Stimulated activated CD4-positive, alpha-beta T cell treated with anti-CD3 and anti-CD28 coated beads, Interleukin-12 subunit alpha, Interleukin-12 subunit beta, amount 100 ng/mL, for 48 hours (primary cell): ENCODE measurements at places on chromosomes 1 and 21.
A peak's percentile ranks its signal among the peaks of the same experiment; 100 is the strongest.

DNA sequence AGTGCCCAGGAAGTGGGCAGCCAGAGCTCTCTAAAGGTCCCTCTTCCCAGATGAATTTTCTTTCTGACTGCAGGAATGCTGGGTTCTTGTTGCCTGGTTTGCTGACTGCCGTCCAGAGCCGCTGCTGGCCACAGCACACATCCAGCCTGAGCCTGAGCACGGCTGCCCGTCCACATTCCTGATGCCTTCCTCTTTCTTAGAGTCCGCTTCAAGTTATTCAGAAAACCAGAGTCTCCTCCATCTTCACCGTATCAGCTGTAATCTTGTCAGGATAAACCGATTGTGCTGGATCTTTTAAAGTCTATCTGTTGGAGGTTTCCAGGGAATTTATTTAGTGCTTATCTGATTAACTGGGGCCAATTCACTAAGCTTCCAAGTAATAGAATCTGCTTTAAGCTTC, 84.8 kb upstream of the BCAR3 start:
- DNase-seq, result no peak

GRCh38 chr1:66281808-66282207, 252.1 kb upstream of the SGIP1 start:
- DNase-seq, result no peak

GRCh38 chr1:183019860-183020259, 3.4 kb upstream of the LAMC1 start:
- DNase-seq, result no peak

DNA sequence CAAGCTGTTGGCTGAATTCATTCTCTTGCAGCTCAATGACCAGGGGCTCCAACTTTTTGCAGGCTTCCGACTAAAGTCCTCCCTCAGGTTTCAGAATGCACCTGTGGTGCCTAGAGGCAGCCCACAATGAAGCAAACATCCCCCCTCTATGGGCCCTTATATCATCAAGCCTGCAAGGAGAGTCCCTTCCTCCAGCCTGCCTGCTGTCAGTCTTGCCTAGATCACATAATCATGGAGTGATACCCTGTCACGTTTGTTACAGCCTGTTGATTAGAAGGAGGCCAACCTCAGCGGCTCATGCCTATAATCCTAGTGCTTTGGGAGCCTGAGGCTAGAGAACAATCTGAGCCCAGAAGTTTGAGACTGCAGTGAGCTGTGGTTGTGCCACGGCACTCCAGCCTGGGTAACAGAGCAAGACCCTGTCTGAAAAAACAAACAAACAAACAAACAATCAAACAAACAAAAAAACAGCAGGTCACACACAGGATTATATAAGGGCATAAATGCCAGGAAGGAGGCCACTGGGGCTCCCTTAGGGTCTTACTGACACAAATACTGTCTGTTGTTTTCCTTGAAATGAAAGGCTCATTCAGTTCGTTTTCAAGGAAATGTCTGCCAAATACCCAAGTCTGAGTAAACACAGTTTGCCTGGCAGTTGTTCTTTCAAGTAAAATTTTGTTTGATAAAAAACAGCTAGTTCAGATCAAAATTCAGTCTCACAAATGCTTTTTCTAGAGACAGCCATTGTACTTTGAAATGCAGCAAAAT, 4.7 kb upstream of the SPRR3 start:
- no peak for DNase-seq

DNA sequence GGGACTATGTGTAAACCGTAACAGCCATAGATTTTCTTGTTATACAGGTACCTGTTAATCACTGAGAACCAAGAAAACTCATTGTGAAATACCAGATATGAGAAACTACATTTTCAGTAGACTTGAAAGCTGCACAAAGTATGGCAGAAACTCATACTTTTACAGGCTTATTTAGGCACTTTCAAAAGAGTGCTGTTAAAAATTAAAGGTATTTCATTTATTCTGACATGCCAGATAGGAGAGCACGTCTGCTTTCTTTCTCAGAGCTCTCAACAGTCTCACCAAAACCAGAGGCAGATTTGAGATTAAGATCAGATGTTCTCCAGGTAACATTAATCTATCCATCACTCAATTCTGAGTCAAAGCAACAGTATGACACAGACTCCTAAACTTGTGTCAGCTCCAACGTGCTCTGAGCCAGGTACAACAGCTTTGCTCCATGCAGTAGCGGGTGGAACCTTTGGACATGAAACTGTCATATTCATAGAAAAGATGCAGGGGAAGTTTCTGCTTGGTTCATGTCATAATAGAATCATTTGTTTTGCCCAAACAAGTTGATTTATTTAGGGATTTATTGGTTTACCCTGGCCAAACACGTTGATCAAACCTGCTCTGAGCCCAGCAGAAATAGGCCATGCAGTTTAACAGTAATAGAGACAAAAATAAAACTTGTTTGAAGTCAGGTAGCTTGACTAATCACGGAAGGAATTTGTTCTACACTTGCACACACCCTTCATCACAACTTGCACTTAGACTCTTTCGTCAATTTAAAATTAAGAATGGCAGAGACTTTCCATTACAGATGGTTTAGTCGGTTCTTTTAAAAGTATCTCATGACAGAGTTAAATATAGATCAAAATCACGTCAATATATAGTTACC, 20.8 kb upstream of the TSNAX start:
- DNase-seq, result no peak

DNA sequence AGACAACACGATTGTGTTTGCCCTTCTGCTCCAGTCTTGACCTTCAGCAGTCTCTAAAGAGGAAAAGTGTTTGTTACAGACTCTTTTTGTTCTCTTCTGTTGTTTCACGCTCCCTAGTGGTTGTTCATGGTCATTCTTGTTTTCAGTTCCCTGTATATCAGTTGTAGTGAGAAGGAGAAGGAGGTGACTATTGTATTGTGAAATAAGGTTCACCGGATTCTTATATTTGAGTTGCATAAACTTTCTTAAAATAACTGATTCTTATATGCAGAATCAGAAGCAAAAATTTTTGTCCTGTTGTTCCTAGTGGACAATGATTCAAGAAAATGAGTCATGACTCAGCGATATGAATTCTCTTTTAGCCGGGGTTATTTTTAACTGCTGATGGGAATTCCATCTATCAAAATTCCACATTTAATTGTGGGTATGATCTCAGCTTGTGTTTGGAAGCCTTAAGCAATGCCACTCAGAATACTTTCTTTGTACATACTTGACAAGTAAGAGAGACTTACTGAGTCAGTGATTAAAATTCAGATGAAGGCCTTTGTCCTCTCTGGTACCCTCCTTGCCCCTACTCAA, 152.2 kb downstream of the CLEC20A start:
- no peak for DNase-seq

GRCh38 chr1:37811027-37811655, 3.1 kb upstream of the YRDC start:
- DNase-seq, result peak; percentile 71

DNA sequence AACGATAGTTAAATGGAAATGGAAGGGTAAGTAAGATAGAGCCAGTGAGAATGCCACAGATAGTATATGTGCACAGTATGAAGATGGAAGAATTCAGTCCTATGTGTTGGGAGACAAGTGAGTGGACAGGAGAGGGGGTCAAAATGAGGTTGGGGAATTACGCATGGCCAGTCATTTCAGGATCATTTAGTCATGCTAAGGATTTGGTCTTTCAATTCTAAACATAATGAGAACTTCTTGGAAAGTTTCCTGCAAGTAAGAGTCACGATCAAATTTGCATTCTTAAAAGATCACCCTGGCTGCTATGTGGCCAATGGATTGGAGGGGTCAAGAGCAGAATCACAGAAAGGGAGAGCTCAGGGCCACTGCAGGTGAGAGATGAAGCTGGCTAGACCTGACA, 64.0 kb upstream of the KCNK2 start:
- DNase-seq, result no peak

GRCh38 chr1:56948403-56949023, 17.3 kb downstream of the C8B start:
- no peak for DNase-seq

DNA sequence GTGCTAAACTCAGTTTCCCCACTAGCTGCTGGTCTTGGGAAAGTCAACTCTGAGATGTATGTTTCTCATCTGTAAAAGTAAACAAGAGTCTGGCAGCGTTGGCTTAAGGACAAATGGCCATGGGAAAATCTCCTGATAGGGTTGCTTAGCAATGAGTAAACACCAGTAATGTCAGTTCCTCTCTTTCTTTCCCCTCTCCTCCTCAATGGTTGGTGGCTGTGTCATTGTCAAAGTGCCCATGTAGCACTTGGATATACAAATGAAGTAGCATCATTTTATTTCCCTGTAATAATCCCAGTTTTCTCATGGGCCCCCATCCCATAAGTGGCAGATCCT, 2.2 kb upstream of the FYB2 start:
- no peak for DNase-seq

DNA sequence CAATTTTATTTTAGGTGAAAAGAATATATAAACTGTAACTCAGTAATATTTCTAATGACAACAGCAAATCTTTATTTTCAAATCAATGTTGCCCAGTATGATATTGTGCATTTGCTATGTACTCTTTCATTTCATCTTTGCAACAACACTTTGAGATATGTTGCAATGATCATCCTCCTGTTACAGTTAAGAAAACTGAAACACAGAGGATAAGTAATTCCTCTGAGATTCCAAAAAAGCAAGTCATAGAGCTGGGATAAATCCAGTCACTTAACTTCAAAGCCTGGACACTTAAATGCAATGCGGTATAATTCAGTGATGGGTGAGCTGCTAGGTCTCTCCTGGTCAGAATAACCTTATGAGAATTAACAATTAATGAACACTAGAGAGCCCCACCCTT, 48.6 kb upstream of the EXO1 start:
- no peak for DNase-seq

DNA sequence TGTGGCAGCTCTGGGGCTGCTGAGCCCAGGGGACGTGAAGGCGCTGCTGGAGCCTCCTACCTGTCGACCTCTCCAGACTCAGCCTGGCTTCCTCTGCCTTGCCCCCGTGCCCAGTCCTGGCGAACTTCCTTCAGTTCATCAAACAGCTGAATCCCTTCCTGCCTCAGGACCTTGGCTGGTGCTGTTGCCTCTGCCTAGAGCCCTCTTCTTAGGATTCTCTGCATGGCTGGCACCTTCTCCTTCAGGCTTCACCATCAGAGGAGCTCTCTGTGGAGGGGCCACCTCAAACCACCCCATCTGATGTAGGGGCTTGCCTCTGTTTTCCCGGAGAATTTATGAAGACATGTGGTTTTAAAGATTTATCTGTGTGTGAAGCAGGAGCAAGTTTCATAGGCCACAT, 23.4 kb upstream of the ATF3 start:
- DNase-seq, result no peak

DNA sequence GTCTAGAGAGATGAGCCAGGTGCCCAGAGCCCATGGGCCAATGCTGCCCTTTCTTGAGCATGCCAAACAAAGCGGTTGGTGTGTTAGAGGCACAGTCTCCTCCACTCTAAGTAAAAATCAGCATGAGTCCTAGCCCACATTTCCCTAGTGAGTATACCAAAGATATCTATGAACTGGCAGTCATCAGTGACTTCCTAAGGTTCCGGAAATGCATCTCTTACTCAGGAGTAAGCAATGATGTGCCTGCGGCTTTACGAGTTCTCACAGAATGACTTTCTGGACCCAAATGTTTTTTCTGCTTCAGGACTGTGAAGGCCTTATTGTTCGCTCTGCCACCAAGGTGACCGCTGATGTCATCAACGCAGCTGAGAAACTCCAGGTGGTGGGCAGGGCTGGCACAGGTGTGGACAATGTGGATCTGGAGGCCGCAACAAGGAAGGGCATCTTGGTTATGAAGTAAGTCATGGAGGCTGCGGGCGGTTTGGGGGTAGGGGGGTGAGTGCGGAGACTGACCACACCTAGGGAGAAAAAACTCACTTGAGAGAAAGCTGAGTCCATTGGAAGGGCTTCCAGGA, 9.2 kb downstream of the PHGDH start:
- no peak for DNase-seq

DNA sequence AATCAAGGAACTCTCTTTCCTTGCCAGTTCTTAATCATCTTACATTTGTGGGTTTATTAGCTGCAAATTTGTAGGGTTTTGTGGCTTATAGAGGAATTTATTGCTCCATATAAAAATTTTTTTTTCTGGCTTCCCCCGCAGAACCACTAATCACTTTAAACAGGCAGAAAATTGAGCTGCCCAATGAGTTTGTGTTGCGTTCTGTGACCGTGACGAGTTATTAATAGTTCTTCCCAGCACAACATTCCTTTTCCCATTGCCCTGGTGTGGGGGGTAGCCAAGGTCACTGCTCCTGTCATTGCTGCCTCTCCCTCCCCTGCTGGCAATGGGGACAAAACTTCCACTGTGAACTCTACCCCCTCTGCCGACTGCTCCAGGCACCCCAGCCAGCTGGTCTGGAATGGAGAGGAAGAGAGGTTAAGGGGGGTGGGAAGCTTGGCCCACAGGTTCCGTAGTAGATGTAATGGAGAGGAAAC, 55.1 kb downstream of the UBE2T start:
- no peak for DNase-seq

DNA sequence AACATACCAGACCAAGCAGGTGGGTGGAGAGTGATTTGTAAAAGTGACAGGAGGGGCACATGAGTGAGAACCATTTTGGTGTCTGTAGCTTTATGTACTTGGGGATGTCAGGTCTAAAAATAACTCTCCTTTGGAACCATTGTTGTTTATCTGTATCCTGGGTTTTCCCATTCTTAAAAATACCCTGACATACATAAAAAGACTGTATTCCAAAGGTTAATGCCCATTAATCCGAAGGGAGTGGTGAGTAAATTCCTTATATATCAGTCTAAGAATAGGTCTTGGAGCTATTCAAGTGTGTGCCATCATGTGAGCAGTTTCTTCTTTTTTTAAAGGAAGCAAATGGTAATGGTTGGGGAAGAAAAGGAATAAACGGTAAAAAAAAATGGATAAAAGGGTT, 117.5 kb downstream of the TGFB2 start:
- no peak for DNase-seq

- DNase-seq, result no peak
Measured at GRCh38 chr21:33115631-33116510, 45.9 kb downstream of the OLIG1 start.

GRCh38 chr1:18734461-18735223, 104.0 kb downstream of the PAX7 start:
- DNase-seq, result no peak

- no peak for DNase-seq
Measured at GRCh38 chr21:25806060-25806459, 71.3 kb downstream of the GABPA start.

DNA sequence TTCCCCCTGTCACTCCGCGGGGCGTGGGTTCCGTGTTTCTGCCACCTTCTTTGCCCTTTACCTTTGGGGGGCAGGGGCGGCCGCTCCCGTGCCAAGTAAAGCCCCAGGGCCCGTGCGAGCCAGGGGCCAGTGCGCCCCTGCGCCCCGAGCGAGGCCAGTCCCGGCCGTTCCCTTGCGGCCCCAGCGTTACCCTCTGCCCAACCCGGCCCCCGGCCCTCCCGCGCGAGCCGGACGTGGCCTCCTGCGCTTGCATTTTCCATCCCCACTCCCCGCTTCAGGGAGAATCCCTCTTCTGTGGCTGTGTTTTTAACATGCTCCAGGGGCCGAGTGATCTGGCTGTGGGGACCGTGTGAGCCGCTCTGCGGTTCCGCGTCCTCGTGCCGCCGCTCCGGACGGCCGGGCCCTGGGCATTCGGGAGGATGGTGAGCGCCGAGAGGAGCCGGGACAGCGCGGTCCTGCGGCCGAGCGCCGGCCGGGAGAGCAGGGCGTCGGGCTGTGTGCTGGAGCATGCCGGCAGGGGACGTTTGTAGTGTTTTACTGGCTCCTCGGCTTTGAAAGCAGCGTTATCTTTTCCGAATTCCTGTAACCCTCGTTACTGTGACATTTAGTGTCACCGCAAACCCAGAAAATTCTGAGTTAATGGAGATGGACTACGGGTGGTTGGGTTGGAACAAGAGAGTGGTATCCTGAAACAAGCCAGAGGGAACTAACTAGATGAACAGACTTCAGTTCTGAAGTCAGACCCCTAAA, 1.0 kb downstream of the GALNT2 start:
- DNase-seq, result peak; percentile 19
